ENCODE measurements at places on chromosomes 1 and 21.

- no peak for DNase-seq
Measured at GRCh38 chr1:208432346-208432745, 188.2 kb upstream of the PLXNA2 start.

- peak; percentile 59 for DNase-seq
Measured at GRCh38 chr1:69513601-69514000, 54.1 kb upstream of the LRRC7 start.

GRCh38 chr1:6614929-6615785, 1.6 kb downstream of the PHF13 start:
- peak; percentile 9 for DNase-seq

GRCh38 chr1:207032528-207033017, at the start of gene C1orf116:
Gene C1orf116, minus strand, starts transcription at chr1:207032756. Its CDS starts 5,158 bp downstream, at chr1:207027598.
- peak; percentile 27 for DNase-seq

DNA sequence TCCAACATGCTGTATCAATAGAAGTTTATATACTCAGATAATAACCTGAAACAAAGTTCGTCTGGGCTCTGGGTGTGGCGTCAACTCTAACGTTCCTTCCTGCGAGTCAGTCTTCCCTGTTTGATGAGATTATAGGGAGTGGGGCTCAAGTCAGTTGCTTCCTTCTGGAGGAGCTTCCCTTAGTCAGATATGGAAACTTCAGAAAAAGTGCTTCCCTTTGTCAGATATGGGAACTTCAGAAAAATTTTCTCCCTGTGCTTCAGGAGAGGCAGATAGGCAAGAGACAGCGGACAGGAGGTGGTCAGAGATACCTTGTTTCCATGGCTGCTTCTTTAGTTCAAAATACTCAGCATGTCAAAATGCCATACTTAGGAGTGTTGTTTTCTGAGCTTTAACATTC, 51.1 kb upstream of the PRDX6 start:
- DNase-seq = no peak

DNA sequence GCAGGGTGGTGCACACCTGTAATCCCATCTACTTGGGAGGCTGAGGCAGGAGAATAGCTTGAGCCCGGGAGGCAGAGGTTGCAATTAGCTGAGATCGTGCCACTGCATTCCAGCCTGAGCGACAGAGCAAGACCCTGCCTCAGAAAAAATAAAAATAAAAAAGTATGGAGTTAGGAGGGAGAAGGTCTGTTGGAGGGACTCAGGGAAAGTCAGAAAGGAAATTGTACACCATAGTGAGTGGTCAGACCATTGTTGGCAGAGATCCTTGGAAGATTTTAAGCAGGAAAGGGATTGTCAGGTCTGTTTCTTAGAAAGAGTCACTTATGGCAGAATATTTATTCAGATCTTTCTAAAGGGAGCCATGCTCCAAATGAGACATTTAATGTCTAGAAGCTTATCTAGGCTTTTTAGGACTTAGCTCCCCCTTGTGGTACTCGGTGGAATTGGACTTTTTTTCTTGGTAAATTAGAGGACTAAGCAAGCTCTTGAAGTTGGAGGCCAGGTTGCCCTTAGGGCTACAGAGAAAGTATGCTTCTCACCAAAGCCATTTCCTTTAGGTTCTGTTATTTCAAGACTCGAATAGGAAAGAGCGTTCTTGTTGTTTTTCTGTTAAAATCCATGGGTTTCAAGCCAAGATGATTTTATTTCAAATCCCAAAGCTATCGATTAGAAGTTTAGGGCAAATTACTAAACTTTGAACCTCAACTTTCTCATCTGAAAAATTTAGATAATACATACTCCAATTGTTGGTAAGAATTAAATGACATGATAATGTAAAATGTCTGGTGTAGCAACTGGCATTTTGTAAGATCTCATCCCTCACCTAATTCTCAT, 16.5 kb downstream of the MIA3 start:
- peak; percentile 88 for DNase-seq

DNA sequence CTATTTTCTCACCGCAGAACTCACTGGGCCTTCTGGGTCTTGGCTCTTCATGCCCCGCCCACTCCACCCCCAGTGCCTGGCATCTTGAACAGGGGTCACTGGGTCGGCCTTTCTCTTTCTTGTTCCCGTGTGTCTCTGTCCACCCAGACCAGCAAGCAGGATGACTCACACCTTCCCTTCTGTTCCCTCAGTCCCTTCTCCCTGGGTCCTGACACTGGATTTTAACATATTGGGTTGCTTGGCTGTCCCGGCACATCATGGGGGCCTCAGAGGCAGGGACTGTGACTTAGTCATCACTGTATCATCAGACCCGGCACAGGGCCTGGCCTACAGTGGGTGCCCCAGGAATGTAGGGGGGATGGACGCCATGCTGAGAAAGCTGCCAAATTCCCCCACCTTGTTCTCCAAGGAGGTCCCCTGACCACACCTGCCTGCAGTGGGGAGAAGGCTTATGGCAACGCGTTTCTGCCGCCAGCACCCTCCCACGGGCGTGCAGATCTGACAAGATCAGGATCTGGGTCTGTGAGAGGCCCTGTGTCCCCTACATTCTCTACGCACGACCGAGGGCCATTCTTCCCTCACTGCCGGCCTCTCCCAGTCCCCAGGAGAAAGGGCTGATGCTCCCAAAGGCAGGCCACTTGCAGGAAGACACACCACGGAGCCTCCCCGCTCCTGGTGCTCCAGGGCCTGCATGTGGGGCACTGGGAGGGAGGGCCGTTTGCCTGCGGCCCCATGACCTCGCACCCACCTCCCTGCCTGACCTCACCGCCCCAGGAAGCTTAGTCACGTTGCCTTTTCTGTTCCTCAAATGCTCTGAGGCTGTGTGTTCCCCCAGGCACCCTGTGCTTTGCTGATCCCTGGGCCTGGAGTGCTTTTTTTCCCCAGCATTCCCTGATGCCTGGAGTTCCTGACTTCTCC, 157.2 kb upstream of the TMEM51 start:
- peak; percentile 95 for DNase-seq

DNA sequence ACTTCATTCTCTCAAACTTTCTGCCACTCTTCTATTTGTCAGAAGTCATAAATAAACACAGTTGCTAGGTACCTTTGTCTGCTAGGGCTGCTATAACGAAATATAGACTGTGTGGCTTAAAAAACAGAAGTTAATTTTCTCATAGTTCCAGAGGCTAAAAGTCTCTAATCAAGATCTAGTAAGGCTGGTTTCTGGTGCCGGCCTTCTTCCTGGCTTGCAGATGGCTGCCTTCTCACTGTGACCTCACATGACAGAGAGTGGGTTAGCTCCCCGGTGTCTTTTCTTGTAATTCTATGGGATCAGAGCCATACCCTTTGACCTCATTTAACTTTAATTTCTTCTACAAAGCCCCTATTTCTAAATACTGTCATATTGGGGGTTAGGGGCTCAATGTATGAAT, 5.9 kb downstream of the PDC start:
- no peak for DNase-seq

DNA sequence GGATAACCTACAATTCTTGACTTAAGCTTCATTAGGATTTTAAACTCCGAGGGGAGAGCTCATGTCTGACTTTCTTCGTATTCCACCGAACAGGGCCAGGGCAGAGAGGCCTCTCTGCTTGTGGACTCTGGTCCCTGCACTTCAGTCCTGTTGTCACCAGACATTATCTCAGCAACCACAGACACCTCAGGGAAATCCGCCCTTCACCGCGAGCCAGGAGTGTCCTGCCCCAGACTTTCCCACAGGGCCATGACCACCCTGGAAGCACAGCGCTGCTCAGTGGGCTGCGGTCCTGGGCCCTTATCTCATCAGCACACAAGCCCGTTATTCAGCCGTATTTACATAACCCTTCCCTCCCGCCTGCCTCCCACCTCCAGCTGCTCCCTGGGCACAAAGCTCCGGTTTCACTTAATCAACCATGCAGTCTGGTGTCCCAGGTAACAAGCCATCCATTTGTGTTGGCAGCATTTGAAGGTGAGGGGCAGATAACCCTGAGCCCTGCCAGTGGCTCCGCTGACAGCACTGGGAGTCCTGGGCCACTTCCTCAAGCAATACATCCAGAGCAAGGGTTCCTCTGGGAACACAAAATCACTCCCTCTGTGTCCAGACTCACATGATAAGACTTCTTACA, 122.8 kb upstream of the RAB4A start:
- no peak for DNase-seq

- DNase-seq = peak; percentile 0
Measured at GRCh38 chr1:119506941-119507340, at the start of gene HSD3B1. Gene HSD3B1, plus strand, starts transcription at chr1:119507210. Its CDS starts 267 bp downstream, at chr1:119507477.

- no peak for DNase-seq
Measured at GRCh38 chr1:1173793-1174415, at the start of gene TTLL10. Gene TTLL10, plus strand, starts transcription at chr1:1173880. Its CDS starts 5,336 bp downstream, at chr1:1179216.

DNA sequence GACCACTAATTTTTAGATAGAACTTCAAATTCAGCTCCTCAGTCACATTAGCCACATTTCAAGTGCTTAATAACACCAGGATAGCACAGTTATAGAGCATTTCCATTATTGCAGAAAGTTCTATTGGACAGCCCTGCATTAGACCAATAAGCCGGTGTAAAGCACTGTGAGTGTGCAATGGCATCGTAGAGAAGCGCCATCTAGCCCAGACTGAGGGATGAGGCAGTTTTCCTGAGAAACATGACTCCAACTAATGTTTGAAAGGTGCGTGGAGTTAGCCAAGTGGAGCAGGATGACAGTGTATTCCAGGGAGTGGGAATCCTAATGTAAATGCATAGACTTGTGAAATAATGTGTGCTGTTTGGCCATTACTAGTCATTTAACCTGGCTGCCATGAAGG, 7.7 kb downstream of the RPE65 start:
- peak; percentile 10 for DNase-seq

DNA sequence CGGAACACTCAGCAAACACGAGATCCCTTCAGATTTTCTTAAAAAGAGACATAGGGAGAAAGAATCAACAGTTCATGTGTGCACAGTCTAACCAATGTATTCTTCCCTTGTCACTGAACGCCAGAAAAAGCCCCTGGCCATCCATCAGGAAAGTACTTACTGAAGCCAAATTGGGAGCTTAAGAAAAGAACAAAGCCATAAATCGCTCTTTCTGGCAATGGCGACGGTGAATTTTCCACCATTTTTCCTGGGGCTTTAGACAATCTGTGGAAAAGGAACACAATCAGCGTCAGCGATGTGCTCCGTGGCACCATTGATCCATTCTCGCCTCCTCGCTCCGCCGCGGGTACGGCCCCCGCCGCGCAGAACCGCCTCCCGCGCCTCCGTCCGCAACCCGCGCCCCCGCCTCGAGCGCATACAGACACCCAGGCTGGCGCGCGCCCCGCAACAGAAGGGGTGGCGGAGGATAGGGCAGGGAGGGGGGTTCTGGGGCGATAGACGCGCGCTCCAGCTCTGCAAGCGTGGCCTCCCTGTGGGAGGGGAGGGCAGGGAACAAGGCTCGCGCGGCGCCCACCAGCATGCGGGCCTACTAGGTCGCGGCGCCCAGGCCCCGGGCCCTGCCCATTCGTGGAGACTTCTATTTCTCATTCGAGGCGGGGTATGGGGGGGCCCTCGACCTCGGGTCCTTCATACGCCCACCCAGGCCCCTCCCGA, 440 bp downstream of the PIGP start:
- peak; percentile 82 for DNase-seq

GRCh38 chr21:35020436-35020835, 28.7 kb downstream of the RUNX1 start:
- DNase-seq = no peak

DNA sequence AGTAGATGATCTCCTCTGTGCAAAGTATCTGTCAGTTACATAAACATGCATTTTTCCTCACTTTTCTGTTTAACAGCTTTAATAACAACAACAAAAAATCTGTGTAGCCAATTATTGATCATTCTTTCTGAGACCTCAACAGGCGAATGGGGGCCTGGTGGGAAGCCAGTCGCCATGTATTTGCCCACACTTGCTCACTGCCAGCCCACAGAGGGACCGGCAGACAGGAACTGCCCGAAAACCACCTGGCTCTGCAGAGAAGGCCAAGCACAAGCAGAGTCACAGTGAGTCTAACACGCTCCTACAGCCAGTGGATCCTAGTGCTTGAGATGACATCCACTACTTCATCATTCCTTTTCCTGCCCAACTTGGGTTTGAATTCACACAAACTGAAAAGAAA, 56.1 kb downstream of the NPHP4 start:
- DNase-seq = no peak

DNA sequence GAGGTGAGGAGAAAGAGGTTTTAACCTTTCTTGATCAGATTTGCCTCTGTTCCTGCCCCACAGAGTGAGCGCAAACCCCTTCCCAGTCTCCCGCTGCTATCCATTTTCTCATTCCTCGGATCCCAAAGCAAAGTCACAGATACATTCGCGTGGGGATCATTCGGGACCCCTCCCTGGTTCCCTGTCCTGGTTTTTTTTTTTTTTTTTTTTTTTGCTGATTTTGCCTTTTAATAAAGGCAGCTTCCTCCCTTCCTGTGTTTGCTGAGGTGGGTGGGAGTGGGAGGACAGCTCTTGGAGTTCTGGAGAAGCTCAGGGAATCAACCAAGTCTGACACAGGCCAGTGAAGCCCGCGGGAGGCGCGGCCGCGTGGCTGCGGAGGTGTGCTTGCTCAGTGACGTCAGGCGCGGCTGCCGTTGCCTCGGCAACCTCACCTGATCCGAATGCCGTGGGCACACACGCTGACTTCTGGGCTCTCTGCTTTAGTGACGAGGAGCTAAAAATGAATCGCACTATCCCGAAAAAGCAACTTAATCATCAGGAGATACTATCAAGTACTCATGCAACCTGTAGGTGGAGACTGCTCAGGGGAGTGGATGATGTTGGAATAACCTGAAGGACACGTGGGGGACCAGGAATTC, 106.4 kb downstream of the TBX19 start:
- no peak for DNase-seq

DNA sequence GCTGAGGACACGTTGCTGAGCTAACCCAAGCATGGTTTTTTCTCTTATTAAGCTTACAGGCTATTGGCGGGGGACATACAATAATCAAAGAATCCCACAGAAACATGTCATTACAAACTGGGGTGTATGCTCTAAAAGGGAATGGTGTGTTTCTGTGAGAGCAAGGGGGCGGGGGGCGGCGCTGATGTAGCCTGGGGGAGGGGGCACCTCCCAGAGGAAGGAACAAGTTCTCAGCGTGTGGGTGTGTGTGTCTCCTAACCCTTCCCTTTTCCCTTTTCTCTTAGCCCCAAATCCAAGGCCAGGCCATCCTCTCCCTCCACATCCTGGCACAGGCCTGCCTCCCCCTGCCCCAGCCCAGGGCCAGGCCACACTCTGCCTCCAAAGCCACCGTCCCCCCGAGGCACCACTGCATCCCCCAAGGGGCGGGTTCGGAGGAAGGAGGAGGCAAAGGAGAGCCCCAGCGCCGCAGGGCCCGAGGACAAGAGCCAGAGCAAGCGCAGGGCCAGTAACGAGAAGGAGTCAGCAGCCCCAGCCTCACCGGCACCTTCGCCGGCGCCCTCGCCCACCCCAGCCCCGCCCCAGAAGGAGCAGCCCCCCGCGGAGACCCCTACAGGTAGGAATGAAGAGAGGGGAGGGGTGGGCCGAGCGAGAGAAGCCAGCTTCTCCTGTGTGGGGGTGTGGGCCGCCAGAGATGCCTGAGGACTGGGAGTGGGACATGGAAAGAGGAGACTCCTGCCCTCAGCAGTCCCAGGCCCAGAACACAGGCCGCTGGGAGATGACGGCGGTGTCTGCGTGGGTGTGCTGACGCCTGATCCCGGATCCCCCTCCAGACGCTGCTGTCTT, 21.9 kb downstream of the MAP7D1 start:
- DNase-seq = no peak

Measured in EH (cell line).